ENCODE measurements at places on chromosomes 6 and 20. TPM values are rescaled to one million over a fixed set of nuclear protein-coding genes. Genes with fewer than 3 reads are reported as not detected.

GRCh38 chr6:106064142-106064541 is 22.0 kb upstream of the PRDM1 start:
- no peak for DNase-seq

DNA sequence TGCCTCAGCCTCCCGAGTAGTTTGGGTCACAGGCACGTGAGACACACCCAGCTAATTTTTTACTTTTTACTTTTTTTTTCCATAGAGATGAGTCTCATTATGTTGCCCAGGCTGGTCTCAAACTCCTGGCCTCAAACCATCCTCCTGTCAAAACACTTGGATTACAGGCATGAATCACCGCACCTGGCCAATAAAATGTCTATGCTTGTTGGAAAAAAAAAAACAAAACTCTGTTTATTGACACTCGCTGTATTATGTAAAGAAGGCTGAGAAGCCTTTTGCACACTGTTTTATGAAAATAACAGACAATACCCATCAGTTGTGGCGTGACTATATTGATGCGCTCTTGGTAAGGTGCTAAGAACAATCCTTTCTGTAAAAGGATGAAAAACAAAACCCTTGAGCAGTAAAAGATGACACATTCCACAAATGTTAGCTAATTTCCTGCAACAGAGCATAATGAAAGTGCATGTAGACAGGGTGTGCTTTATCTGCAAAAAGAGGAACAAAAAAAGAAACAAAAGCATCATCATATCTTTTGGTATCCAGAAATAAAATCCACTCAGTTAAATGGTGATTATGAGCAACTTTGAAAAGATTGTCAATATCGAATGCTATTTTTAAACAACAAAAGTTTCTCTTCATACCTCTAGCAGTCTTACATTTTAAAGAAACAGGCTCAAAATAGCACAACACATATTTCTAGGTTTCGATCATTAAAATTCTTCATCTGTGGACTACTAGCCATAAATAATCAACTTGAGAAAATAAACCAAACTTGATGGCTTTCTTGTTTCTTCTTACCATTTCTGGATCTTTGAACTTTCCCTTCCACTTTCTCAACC is 108.3 kb upstream of the PHACTR1 start:
- DNase-seq = no peak

The PLAGL1 gene
- 36.0 TPM for total RNA-seq

GRCh38 chr6:3319610-3320200 is 61.0 kb downstream of the PSMG4 start:
- no peak for DNase-seq

- no peak for DNase-seq
These were observed 85.2 kb downstream of the DLL1 start for GRCh38 chr6:170205534-170206316.

DNA sequence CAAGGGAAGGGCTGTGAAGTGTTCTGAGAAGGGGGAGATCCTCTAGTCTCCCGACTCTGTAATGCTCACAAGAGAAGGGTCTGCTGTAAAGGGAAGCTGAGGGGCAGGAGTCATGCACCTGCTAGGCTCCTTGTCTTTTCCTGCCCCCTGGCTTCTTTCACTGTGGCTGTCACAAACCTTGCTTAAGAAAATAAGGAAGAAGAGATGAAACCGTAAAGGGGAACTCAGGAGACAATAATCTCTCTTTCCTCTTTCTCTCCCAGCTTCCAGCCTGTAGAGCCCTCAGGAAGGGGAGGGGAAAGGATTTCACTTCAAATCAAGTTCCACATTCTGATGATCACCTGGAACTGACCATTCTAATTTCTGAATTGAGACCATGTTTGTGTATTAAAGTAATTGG is 26.3 kb downstream of the SLC13A3 start:
- DNase-seq = no peak

- DNase-seq = no peak
These were observed 439.7 kb downstream of the RFPL4B start for GRCh38 chr6:112786801-112787200.

- no peak for DNase-seq
These were observed 64.7 kb downstream of the KCNS1 start for GRCh38 chr20:45036044-45036755.

DNA sequence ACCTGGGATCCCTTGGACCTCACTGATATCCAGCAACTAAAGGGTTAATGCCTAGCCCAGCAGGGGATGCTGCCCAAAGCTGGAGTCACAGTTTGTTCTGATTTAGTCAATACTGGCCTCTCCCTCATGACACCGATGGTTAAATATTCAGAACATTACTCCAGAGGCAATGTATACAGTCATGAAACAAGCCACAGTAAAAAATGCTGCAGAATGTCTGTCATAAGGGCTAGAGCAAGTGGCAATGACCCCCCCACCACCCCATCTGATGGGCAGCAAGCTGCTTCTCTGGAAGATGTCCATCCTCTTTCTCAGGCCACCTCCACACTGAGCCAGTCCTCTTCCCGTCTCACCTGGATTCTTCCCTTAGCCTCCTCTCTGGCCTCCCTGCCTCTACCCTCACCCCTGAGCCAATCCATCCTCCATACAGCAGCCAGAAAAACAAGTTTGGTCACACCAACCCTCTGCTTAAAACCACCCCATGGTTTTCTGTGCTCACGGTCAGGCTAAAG is 99.0 kb upstream of the KCNG1 start:
- no peak for DNase-seq

DNA sequence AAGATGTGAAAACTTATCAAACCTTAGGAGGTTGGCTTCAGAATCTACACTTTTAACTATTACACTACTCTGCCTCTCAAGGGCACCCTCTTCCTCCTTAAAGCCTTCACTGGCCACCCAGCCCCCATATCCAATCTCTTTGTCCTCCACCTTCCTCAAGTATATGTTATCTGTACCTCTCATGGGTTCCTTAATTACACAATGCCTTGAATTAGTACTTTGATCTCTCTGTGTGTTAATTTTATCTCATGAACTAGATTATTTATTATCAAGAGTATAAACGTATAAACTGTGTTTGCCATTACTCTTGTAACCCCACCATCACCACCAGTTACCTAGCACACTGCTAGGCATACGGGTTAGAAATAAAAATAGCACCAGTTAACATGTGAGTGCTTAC is 83.3 kb downstream of the NCR2 start:
- DNase-seq = no peak

GRCh38 chr6:17151888-17152287 is 50.0 kb downstream of the STMND1 start:
- DNase-seq = no peak

The CRISP3 gene
- total RNA-seq = not detected

DNA sequence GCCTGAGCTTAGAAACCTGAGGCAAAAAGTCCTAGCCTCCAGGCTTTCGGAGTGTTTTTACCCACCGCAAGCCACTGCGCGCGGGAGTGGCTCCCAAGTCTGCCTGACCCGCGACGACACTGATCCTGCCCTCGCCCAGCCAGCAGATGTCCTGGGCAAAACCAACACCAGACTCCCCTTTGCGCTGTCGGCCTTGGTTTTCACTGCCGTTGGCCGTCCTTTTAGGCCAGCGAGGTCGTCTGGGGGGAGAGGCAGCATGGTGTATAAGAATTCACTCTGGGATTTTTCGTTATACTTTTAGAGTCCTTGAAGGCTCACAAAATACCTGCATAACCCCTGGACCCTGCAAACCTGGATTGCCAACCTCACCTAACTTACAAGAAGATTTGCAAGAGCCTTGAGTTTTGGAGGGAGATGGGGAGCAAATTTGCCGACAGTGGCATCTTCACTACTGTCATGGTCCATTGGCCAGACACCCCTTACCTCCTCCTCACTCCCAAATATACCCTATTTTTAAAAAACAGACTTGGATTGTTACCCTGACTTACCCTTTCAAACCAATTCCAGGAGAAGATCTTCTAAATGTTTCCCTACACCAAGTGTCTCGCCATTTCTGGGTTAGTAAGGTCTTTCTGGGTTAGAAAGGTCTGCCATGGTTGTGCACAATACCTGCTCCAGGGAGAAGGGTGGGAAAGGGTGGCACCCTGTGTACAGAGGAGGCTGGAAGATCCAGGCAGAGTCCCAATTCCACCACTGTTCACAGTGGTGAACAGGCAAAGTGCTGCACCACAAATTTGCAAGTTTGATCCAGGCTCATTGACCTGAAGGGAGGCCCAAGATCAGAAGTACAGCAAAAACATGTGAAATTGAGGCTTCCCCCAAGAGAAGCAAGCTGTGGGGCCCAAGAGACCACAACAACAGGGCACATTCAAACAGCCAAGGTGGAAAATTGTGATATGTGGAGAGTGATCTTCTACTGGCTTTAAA is 4.4 kb downstream of the FOXA2 start:
- DNase-seq = no peak

- DNase-seq = peak; percentile 67
These were observed 293.0 kb upstream of the PRDM1 start for GRCh38 chr6:105793130-105793529.

DNA sequence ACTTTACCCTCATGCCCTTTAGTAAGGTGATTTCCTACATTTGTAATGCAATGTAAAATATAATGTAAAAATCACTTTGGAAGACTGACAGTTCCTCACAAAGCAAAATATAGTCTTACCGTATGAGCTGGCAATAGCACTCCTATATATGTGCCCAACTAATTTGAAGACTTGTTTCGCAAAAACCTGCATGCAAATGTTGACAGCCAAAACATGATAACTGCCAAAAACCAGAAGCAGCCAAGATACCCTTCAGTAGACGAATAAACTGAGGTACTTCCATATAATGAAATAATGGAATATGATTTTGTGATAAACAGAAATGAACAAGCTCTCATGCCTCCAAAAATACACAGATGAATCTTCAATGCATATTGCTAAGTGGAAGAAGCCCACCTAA is 13.6 kb downstream of the AURKA start:
- DNase-seq = no peak

GRCh38 chr6:90087106-90087833 is 193.0 kb downstream of the GJA10 start:
- DNase-seq = no peak

DNA sequence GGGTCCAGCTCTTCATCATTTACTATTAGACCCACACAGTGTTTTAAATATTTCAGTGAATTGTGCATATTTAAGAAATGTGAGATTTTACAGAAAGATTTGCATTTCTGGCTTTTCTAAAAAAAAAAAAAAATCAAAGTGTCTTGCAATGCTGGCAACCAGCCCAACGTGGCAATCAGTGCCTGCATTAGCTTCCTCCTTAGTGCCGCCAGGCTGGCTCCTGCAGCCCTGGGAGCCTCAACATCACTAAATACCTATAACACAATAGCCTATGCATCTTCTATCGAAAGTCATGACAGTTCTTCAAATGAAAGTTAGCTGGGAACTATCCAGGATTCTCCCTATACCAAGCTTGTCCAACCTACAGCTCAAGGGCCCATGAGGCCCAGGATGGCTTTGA is 9.4 kb upstream of the CD93 start:
- no peak for DNase-seq

DNA sequence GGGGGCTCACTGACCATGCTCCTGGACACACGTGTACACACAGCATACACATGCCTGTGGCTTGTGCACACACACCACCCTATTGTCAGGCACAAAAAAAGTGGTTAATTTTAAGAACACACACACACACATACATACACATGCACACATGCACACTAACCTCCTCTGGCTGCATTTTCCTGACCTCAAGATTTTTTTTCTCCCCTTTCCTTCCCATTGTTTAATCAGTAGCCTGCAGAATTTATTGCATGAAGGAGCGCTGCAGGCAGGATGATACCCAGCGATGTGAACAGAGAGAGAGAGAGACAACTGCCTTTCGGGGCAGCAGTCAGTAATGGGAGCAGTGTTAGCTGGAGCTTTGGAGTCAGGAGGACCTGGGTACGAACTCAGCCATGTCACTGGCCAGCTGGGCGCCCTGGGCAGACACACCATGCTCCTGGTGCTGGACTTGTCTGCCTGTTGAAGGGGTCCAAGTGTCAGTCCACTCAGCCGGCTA is 990 bp upstream of the TRAF3IP2 start:
- peak; percentile 30 for DNase-seq

The SLC17A1 gene
- not detected for total RNA-seq

The GTSF1L gene
- 0.84 TPM for total RNA-seq

GRCh38 chr20:13286607-13287006 is 65.5 kb downstream of the ISM1 start:
- DNase-seq = no peak

The RNF39 gene
- total RNA-seq = not detected

The TRIM31 gene
- not detected for total RNA-seq

DNA sequence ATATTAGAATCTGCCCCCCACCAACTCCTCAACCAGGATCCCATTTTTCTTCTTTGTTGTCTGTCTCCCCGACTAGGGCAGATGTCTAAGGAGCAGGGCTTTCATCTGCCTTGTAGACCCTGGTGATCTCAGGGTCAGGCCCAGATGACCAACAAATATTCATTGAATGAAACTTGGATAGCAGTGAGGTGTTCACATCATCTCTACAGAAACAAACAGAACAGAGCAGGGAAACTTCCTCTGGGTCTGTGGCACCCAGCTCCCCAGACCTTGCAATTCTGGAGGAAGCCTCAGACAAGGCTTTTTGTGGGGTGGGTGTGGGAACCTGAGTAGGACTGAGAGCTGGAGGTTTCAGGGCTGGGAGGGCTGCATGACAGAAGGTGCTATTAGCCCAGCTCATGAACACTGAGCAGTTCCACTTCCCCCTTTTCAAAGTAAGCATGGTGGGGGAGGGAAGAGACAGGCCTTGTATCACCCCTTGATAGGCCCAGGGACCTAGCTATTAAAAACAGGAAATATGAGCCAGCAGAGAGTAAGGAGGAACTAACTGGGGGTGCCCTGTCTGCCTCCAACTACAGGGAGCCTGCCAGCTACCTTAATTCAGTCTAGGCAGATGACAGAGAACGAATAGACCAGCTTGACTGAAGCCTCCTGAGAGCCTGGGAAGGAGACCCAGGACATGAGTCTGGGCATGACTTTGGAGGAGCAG is 37.3 kb upstream of the TOP1 start:
- DNase-seq = peak; percentile 94

- DNase-seq = no peak
These were observed 13.7 kb downstream of the BCL2L1 start for GRCh38 chr20:31708736-31709534.

GRCh38 chr6:81172056-81172740 is 580.3 kb downstream of the TENT5A start:
- DNase-seq = no peak

The ADAM33 gene
- not detected for total RNA-seq

The GSTA3 gene
- total RNA-seq = not detected

GRCh38 chr6:160534050-160534696 is 129.9 kb downstream of the LPA start:
- peak; percentile 68 for DNase-seq

The SLC35D3 gene
- total RNA-seq = not detected

The SFTA2 gene
- not detected for total RNA-seq

- no peak for DNase-seq
These were observed 850.0 kb downstream of the DHX35 start for GRCh38 chr20:39812116-39812515.
